ENCODE measurements at places on chromosomes 5 and 9.
A peak's percentile ranks its signal among the peaks of the same experiment; 100 is the strongest.

DNA sequence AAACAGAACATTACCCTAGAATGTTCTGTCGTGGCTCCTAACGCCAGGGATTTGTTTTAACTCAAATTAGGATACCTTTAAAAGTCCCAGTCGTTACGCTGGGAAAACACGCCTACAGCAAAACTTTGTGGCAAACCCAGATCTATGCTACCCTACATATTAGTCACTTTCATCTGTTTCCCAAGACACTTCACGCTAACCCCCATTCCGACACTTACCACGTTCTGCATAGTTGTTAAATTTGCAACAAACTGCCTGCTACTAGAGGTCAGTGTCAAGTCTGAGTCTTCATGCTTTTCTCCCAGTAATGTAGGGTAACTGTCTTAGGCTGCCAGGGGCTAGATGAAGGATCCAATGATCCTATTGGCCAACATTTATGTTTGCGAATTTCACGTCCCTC is 140.3 kb downstream of the RASEF start:
- DNase-seq: no peak

DNA sequence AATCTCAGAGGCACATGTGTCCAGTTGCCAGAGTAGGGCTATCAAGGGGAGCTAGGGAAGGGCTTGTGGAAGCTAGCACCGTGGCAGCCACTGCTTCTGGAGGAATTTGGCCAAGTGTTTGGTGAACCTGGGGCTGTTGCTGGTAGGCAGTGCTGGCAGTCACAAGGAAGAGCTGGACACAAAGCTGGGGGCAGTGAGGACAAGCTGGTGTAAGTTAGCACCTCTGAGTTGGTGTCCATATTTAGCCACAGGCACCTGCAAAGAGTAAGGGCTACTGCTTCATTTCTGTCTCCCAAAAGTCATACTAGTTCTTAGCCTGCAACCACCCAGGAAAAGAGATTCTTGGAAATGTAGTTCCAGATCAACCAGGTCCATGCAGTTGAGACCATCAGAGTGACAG is 359.4 kb downstream of the CSNK1G3 start:
- no peak for DNase-seq

DNA sequence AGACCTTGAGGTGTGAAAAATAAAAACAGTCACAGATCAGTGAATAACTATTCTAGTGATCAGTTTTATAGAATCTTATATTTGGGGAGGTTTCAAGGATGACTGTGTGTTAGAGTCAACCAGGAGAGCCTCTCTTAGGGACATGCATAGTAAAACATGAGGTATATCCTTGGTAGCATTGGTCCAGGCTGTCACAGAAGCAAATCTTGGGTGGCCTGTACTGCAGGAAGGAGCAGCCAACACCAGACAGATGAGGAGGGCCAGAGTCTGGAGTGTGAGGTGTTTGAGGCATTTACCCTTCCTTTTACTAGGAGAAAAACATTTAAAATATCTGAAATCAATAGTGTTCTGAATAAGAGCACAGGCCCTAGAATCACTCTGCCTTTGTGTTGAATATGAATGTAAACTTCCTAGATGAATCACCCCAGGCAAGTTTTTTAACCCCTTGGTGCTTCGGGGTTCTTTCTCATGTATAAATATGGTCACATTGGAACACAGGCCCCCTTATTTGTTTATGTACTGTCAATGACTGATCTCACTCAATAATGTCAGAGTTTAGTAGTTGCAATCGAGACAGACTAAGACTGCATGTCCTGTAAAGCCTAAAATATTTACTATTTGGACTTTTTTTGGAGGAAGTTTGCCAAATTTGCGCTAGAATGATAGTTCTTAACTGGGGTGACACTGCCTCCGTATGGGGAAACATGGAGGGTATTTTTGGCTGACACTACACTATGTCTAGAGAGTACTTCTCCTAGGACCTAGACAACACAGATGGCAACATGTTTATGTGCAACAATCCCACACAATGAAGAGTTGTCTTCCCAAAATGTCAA is 416.5 kb upstream of the POU5F2 start:
- no peak for DNase-seq

GRCh38 chr5:141519605-141520565 is 31.0 kb downstream of the PCDHGC5 start:
- no peak for DNase-seq

DNA sequence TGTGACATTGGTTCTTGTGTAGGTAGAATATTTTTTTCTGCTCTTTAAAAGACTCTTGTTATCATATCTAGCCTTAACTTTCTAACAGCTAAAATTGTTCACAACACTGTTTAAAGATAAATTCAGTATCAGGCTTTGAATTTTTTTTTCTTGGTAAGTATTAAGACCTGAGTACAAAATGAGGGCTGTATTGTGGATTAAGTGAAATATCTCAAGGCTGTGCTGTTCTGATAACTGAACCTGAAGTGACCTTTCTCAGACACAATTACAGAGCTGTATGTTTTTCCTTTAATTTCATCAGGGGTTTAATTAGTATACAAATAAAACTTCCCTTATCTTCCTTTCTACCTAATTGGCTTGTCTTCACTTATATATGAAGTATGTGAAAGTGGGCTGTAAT is 290.5 kb downstream of the CCDC171 start:
- DNase-seq: no peak

DNA sequence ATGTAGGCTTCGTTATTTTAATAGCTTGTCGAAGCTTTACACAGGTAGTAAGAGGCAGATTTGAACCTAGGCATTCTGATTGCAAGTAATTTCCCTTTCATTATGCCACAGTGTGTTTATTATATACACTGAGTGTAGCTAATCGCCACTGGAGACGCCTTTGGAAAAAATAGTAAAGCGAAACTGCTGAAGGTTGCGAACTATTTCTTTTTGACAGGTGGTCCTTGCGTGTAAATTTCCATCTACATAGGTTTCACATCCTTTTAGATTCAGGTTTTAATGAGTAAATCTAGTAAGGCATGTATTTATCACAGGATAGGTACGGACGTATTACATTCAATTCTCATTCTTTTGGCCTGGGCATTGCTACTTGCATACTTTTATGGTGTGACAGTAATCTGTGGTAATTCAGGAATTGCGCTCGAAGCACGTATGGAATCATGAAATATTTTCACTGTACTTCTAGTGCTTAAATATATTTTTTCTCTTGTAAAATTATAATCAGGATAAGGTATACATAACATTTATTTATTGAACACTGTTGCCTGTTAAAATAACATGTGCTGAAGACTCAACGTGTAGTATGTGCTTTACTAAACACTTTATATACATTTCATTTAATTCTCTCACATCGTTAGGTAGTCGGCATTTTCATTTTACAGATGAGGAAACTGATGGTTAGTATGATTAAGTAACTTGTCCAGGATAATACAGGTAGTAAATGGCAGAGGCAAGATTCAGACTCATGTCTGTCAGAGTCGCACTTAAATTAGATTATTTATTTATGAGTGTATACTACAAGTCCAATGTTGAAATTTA is 1.8 kb downstream of the MARCHF6 start:
- no peak for DNase-seq

DNA sequence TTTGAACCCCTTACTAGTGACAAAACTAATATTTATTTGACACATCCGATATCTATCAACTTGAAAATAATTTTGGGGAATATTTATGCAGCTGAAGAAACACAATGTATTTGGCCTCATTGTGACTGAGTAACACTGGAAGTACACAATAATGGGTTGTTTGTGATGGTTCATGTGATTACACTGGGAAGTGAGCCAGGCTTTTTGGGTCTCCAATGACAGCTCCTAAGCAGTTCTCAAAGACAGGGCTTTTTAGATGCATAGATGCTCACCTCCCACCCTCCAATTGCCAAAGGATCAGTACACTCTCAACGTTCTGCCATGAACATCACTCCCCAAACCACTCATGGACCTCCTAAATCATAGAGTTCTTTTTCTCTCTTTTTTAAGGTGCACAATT is 170.0 kb downstream of the SLC24A2 start:
- DNase-seq: no peak

GRCh38 chr9:92159058-92159457 is 43.8 kb upstream of the SPTLC1 start:
- no peak for DNase-seq

DNA sequence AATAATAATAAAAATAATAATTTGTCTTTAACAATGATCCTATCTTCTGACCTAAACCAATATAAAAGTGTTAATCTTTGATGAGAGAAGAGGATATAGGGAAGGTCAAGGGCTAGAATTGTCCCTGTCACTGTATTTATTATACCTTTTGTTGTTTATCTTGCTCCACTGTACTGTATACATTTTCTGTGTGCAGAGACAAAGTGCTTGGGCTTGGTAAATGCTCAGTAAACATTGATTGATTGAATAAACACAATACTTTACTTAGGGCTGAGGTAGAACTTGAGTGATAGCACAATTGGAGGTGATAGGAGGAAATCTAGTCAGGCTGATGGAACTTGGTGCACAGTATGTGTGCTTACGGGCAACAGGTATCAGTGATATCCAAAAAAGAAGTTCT is 161.2 kb downstream of the ARRDC3 start:
- no peak for DNase-seq

DNA sequence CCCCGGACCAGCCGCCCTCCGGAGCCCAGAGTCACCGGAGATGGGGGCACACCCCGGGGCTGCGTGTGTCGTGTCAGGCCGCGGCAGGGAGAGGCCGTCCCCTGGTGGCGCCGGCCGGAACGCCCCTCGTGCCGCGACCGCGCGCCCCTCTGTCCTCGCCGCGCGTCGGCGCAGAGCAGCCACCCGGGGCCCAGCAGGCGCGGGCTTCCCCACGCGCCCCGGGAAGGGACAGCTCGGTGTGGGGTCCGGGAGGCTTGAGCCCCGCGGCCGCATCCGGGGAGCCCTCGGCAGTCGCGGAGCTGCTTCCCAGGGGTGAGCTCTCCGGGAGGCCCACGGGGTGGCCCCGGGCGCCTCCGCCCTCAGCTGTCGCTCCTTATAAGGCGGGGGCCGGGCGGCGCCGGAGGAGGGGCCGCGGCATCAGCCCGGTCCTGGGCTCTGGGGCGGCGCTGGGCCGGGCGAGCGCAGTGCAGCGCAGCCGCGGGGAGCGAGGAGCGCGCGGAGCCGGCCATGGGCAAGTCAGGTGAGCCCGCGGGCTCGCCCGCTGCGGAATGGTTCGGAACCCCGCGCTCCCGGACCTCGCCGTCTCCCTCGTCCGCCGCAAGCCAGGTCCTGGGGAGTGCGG is at the start of gene GLIPR2:
TSS of gene GLIPR2 (plus strand) at position 462 of the 622 bp plus-strand sequence. CDS start at position 508, 46 bp downstream.
- DNase-seq: no peak

GRCh38 chr5:38607930-38608564 is 51.6 kb upstream of the LIFR start:
- DNase-seq: peak; percentile 31

DNA sequence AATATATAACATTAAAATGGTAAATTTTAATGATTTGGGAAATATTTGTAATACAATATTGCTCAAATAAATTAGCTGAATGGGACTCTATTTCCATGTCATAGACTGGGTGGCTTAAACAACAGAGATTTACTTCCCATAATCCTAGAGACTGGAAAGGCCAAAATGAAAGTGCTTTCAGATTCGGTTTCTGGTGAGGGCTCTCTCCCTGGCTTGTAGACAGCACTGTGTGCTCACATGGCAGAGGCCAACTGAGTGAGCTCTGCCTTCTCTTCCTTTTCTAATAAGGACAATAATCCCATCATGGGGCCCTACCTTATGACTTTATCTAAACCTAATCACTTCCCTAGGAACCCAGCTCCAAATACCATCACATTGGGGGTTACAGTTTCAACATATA is 196.2 kb downstream of the MARCHF11 start:
- no peak for DNase-seq

DNA sequence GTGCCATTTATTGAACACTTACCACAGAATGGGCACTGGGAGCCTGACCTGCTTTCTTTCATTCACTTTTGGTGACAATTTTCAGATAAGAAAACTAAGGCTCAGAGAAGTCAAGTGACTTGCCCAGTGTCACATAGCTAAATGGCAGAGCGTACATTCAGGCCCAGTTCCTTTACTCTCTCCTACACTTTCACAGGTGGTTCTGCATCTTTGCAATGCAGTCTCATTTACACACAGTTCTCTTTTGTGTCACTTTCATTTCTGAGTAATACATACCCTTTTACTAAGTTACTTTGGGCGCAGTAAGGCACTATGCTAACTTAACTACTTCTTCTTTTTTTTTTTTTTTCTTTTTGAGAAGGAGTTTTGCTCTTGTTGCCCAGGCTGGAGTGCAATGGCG is 8.3 kb downstream of the NFIL3 start:
- DNase-seq: no peak

DNA sequence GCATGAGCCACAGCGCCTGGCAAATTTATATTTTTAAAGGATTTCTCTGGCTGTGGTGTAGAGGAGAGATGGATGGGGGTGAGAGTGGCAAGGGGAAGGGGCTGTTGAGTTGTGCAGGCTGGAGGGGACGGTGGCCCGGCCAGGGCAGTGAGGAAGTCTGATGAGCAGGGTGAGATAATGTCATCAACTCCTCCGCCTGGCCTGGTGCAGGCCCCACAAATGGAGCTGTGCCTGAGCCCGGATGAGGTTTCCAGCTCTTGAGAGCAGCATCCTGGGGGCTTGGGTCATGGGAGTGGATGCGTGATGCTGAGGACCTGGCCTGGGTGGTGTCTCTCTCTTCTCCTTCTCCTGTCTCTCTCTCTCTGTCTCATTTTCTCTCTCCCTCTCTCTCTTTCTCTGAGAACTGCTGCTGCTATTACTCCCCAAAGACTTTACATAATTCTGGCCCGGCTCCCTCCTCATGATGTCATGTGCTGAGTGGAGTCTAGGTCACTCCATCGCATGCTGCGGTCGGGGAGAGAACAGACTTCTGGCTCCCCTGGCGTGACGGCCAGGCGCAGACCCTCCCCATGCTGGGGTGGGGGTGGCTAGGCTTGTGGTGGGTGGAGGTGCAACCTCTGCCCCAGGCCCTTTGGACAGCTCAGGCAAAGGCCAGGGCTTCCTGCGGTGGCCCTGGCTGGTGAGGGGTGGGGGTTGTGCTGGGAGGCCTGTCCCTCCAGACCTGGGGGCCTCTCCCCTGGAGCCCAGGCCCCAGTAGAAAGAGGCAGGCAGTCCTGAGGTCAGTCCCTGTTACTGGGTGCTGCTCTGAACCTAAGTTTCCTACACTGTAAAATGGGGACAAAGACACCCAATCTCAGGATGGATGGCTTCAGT is 26.4 kb downstream of the FGF18 start:
- DNase-seq: peak; percentile 22

- no peak for DNase-seq
These were observed 588.8 kb downstream of the BNC2 start for GRCh38 chr9:16281707-16282106.

- DNase-seq: no peak
These were observed 40.7 kb upstream of the RNU6ATAC start for GRCh38 chr9:134204991-134205578.

GRCh38 chr5:134250949-134251348 is 25.1 kb upstream of the PPP2CA start:
- DNase-seq: no peak

DNA sequence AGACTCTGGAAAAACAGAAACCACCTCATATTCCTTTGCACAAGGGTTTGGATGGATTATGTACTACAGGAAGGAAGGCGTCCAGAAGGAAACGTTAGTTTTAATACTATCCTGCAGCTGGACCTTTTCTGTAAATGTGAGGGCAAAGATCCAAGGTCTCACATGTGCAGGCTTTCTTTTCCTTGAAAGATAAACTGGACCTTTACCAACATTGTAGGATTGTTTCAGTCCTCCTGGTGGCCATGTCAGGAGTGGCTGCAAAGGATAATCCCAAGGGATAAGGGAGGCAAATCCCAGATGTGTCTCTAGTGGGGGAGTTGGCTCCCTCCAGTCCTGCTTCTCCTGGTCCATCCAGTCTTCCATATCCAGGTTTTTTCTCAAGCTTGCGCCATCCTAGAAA is 397.5 kb downstream of the HTR1A start:
- DNase-seq: no peak
